ENCODE measurements at places on chromosomes 11 and 22.
A peak's percentile ranks its signal among the peaks of the same experiment; 100 is the strongest.

DNA sequence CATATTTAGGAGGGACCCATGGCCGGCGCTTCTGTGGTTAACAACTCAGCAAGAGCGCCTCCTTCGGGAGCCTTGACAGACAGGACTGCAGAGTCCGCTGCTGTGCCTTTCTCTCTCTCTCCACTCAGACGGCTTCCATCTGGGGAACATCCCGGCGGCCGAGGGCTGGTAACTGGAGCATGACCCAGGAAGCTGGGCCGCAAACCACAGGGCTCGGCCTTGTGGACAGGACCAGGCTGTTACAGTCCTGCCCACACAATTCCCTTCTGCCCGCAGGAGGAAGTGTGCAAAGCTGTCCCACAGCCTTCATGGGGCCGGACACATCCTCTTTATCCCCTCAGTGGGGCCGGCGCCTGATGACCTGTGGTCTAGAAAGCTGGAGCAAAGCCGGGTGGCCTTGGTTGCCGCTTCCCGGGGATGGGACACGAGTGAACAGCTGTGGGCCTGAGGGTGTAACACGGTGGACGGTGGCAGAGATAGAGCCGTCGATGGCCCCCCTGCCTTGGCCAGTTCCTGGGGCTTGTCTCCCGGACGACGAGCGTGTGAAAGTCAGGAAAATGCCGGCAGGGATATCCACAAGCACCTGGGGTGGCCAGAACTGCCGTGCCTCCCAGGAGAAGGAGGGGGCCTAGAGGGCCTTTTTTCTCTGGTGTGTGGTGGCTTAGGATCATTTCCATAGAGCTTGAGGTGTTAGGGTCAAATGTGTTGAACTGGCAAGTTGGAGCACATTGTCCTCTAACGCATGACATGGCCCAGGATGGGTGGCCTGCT, 50.1 kb downstream of the FBLN1 start:
- no peak for DNase-seq

DNA sequence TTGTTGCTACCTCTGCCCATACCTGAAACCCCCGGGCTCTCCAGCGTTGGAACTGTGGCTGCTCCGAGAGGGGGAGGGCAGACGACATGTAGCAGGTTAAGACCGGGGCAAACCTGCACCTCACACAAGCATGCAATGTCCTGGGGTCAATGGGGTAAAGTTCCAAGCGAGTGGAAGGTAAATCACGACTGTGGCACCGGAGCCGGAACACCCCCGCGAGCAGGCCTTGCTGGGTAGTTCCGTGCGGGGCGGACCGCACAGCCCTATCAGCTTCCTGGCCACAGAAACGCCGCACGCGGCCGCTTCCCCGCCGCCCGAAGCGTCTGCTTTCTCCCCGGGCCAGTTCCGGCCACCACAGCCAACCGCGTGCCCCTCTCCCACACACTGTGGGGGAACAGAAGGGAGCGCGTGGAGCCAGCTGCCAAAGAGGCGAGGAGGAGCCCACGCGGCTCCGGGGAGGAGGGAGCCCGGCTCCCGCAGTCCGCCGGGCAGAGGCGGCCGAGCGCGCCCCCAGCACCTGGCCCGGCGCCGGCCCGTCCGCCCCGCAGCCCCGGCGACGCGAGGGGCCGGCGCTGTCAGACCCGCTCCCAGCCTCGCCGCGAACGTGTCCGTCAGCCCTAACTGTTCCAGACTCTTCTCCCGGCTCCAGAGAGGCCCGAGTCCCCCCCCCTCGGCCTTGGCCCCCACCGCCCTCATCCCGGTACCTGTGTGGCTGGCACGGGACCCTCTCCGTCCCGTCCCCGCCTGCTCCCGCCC, 1.6 kb downstream of the SPTBN2 start:
- DNase-seq: peak; percentile 45

- DNase-seq: no peak
These were observed 21.5 kb downstream of the CAT start for GRCh38 chr11:34460278-34460677.

GRCh38 chr11:10319702-10320558, 15.1 kb downstream of the ADM start:
- no peak for DNase-seq

DNA sequence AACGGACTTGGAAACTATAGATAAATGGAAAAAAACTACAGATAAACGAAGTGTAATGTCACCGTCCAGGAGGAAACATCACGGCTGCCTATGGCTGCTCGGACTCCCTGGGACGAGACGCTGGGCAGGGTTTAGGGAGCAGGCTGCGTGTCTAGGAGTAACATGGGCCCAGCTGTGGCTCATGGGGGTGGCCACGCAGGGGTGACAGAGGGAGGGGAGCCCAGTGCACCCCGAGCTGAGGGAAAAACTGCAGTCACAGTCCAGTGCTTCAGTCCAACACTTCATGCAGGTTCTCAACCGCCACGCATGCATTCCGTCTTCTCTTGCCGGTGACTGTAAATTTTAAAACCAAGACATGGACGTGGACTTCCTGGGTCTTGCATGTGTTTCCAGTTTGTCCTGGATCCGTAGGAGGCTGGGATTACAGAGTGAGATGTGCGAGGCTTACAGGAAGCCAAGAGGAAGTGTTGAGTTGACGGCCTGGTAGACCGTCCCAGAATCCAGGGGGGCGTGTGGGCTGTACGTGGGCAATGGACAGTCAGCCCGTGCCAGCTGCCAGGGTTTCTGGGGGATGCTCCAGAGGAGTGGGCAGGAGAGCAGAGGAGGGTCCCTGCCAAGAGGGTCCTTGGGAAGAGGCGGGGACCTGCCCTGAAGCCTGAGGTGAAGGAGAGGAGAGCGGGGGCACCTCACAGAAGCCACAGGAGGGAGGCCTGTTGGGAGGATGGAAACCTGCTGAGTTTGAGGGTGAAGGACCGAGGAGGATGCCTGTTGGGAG, 691.4 kb downstream of the BRD1 start:
- DNase-seq: no peak

GRCh38 chr11:773830-774229, 3.5 kb downstream of the GATD1 start:
- no peak for DNase-seq

DNA sequence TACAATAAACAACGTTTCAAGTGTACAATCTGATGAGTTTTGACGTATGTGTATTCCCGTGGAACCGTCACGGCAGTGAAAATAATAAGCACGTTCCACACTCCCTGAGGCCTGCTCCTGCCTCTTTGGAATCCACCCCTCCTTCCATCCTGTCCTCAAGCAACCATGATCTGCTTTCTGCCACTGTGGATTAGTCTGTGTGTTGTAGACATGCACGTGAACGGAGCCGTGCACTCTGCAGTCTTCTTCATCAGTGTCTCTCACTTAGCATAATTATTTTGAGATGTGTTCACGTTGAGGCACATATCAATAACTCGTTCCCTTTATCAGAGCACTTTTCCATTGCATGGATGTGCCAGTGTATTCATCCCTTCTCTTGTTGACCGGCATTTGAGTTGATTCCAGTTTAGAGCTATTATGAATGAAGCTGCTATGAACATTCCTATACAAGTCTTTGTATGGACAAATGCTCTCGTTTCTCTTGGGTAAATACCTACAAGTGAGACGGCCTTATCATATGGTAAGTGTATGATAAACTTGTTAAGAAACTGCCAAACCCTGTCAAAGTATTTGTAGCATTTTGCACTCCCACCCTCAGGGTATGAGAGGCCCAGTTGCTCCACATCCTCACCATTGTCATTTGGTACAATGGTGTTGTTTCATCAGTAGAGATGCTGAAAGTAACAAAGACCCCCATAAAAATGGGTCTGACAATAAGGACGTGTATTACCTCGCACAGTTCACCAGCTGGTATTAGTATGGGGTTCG, 102.8 kb upstream of the CRYBB3 start:
- DNase-seq: peak; percentile 36

DNA sequence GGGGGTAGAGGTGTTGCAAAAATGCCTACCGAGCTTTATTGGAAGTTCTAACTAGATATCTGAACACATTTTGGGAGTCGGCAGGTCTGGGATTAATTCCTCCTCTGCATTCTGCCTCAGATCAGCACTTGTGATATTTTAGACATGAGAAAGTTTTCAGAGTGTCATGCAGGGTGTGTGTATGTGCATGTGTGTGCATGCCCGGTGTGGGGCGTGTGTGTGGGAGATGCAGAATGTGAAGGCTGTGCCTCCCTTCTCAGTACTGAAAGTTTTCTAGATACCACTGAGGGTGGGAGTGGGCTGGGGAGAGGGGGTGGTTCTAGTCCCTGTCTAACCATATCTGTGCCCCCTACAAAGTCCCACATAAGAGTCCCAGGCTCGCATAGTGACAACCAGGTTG, 180.0 kb upstream of the NTM start:
- no peak for DNase-seq

DNA sequence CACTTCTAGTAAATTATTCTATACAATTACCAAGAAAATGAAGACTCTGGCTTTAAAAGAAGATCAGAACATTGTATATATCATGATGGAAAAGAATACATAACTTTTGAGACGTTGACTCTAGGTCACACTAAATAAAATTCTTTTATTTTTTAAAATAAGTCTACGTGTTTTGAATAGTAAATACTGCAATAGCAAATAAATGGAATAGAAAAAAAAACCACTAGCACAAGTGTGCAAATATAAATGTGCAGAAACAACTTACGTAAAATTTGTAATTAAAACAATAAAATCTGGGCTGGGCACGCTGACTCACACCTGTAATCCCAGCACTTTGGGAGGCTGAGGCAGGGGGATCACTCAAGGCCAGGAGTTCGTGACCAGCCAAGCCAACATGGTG, 17.9 kb downstream of the SIK3 start:
- no peak for DNase-seq

DNA sequence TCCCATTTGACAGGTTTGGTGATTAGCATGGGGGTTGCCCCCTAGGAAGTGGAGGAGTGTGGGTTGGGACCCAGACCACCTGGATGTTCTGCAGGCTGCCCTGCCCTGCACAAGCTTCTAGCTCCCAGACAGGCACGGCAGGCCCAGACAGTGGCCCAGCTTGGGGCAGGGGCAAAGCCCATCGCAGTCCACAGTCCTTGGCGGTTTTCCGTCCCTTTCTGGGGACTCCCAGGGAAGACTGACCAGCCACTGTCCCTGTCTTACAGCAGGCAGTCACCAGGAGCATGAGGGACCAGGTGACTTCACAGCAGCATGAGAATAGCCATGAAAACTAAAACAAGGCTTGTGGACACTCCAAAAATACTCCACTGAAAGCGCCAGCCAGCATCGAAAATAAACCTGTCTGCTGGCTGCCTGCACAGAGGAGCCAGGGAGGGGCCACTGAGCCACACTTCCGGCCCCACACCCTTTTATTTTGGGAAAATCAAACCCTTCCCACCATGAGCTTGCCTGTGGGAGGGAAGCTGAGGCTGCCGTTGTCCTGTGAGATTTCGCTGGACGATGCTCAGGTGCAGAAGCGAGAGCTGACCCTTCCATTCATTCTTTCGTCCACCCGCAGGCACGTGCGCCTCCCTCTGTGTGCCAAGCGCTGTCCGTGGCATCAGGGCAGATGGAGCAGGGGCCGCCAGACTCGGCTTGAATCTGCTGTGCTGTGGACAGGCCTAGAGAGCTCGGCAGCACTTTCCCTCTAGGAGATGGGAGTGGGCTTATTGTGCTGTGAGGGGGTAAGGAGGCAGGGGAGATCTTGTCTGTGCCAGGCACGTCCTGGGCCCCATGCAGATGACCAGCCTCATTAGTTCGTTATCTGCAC, 28.0 kb downstream of the FADD start:
- DNase-seq: no peak

- no peak for DNase-seq
These were observed 6.3 kb downstream of the PKP3 start for GRCh38 chr11:400241-400689.

DNA sequence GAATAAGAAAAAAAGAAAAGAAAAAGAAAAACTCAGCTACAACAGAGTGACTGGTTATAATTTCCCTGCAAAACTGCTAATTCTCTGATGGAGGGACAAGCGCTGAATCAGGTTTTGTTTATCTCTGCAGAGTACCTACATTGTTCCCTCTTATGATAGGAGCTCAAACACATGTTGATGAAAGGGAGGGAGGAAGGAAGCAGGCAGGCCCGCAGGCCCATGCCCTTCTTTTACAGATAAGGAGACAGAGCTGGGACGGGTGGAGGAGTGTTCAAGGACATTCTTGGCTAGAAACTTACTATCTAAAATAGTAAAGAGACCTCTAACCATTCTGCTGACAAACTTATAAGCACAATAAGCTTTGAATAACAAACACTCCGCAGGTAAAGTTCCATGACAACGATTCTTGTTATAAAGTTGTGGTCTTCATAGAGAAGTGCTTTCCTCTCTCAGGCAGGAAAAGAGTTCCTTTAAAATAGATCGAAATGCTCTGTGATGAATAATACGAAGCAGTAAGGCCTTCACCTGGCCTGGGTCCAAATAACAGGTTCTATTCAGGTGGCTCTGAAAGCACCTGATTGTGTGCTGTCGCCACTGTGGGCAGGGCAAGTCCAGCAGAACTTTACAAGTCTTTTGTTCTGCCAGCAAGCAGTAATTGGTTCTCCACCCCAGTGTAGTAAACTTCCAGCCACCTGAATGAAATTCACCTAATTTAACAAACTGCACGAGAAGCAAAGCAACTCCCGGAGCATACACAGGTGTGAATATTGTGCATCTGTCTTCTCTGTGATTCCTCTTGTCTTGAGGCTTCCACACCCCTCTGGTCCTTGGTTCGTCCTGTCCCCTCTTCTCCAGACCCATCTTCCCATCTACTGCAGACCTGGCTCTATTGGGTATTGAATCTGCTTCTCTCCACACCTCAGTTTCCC, 15.3 kb upstream of the MICAL2 start:
- DNase-seq: peak; percentile 37

DNA sequence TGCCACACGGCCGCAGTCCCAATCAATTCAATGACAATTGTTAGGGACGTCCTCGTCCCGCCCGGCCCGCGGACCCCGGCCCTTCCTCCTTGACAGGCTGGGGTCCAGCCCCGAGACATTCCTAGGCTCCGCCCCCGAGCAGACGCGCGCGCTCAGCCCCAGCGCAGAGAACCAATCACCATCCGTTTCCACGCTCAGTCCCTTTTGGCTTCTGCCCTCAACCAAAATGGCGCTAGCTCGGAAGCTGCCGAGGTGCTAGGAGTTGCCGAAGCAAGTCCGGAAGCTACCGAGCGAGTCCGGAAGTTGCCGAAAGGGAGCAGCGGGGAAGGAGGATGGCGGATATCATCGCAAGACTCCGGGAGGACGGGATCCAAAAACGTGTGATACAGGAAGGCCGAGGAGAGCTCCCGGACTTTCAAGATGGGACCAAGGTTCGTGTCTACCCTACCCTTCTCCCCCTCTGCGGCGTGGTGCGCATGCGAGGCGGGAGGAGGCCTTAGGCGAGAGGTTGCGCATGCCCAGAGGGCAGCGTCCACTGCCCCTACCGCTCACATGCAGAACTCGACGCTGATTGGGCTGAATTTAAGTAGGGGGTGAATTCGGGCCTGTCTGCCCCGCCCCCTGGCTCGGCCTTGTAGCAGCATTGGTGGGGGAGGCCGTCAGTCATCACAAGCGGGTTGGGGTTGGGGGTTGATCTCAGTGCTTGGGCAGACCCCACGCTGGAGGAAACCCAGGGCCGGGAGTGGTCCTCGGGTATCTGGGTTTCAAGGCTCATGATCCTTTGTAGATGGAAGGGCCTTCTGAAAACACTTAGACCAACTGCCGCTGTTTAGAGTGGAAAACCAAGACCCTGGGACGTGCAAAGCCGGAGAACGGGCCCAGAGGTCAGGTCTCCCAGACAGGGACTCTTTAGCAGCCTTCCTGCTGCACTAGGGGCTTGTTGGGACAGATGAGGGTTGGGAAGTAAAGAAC, at the start of gene AIP:
AIP (plus strand) TSS at position 200 of the 972 bp plus-strand sequence; CDS start at position 333, 133 bp downstream.
- peak; percentile 99 for DNase-seq

GRCh38 chr11:5808500-5809121, at the start of gene OR52N2:
TSS of gene OR52N2 (plus strand) at chr11:5808924. CDS start at chr11:5820336, 11,412 bp downstream.
- peak; percentile 80 for DNase-seq

All from mesendoderm (in vitro differentiated cells).